ENCODE measurements at places on chromosomes 2 and 18. TPM values are rescaled to one million over a fixed set of nuclear protein-coding genes. Genes with fewer than 3 reads are reported as not detected.

TANC1 gene
- total RNA-seq, result 31.2 TPM

FBLN7 gene
- 5.8 TPM for total RNA-seq

TMEM200C gene
- 42.4 TPM for total RNA-seq

ABCG8 gene
- total RNA-seq, result not detected

EDAR gene
- total RNA-seq, result not detected

DNA sequence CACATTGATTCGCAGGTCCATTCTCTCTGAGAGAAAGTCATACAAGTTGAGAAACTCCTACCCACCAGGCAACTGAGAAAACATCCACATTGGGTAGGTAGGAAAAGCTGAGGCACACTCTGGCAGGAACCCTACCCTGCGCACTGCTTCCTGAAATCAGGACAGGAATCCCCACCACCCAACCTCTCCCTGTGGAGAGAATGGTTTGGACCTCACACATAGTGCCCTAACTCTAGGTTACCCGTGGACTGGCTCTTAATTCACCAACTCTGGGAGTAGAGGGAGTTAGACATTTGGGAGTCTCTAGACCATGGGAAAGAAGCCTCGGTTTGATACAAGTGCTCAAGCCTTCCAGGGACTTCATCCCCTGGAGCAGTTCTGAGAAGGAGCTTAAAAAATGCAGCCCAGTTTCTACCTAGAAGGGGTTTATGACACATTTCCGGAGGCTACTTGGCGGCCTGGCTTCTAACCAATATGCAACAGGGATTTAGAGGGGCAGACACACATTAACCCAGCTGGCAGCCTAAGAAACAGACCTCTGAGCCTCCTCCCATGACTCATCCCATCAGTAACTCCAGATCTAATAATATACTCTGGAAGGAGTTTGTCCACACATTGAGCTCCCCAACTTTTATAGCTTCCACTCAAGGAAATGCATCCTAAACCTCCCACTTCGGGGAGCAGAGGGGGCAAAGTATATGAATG is 136.7 kb downstream of the EML6 start:
- no peak overlapping the region for H3K4me3 ChIP-seq
- peaks cover 4% of the 10 kb centered on the region for H3K4me1 ChIP-seq
- no peaks in the 10 kb centered on the region for H3K27me3 ChIP-seq
- no peak for DNase-seq

- no peaks in the 10 kb centered on the region for H3K36me3 ChIP-seq
- no peak overlapping the region for H3K4me3 ChIP-seq
- DNase-seq, result no peak
- H3K27me3 ChIP-seq, result no peaks in the 10 kb centered on the region
Observed at GRCh38 chr2:43454791-43455190, 141.0 kb downstream of the THADA start.

DNA sequence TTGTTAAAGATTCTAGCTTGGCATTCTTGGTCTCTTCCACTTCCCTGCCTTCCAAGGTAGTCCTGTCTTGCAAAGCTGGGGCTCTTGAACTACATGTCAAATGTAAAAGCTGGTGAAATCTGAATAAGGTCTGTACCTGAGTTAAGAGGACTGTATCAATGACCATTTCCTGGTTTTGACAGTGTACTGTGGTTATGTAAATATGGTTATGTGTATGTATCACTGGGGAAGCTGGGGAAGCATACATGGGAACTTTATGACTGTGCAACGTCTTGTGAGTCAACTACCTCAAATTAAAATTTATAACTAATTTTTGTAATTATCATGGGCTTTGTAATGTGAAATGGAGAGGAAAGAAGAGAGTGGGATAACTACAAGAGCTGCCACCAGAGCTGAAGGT is 81.7 kb downstream of the COL4A4 start:
- no peak overlapping the region for H3K4me3 ChIP-seq
- H3K4me1 ChIP-seq, result no peaks in the 10 kb centered on the region
- H3K36me3 ChIP-seq, result no peaks in the 10 kb centered on the region

DNA sequence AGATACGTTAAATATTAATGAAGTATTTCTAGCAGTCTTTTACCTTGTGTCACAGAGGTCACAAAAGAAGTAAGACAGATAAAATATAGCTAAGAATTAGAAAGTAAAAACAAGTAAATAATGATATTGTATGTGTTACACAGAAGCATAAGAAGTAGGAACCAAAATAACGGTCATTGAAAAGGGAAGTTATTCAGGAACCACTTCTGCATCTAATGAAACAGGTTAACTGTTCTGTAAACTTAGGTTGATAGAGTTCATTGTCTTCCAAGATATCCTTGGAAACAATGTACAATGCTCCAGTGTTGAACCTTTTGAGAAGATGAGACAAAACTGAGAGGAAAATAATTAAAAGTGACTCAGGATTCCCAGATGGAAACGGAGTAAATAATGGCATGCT is 57.1 kb upstream of the CD302 start:
- H3K27ac ChIP-seq, result no peak overlapping the region
- H3K36me3 ChIP-seq, result no peaks in the 10 kb centered on the region
- DNase-seq, result no peak
- no peaks in the 10 kb centered on the region for H3K27me3 ChIP-seq

GRCh38 chr2:132977812-132978529 is 308.0 kb upstream of the LYPD1 start:
- no peaks in the 10 kb centered on the region for H3K36me3 ChIP-seq
- no peaks in the 10 kb centered on the region for H3K27me3 ChIP-seq

GRCh38 chr2:202847693-202848524 is 23.7 kb downstream of the ICA1L start:
- no peak for DNase-seq
- no peak overlapping the region for H3K4me3 ChIP-seq
- no peaks in the 10 kb centered on the region for H3K27me3 ChIP-seq
- no peaks in the 10 kb centered on the region for H3K4me1 ChIP-seq
- H3K36me3 ChIP-seq, result no peaks in the 10 kb centered on the region

DNA sequence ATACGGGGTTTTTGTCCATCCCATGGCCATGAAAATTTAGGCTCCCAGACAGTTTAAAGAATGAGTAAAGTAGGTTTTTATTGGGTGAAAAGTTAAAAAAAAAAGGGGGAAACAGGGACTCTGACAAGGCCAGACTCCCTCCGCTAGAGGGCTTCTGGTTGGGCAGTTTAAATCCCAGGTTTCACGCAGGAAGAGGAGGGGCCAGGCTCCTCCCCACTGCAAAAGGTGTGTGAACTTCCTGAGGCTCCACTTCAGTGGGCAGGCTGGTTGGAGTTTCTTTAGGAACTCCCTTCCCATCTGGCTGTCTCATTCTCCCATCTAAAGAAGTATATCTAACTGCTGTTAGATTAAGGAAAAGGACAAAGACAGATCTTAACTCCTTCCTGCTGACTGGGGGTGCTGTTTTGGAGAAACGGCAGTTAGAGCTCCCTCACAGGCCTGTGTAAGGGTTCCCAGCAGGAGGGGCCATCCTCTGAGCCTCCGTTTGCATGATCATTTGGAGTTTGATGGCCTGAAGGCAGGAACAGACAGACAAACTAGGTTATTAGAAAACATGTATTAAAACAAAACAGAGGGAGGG is 1160.7 kb downstream of the CNTNAP5 start:
- no peak overlapping the region for H3K4me3 ChIP-seq
- no peak for DNase-seq
- H3K27me3 ChIP-seq, result no peaks in the 10 kb centered on the region
- H3K27ac ChIP-seq, result no peak overlapping the region

GRCh38 chr18:77361382-77361781 is 111.7 kb downstream of the GALR1 start:
- DNase-seq, result no peak
- H3K36me3 ChIP-seq, result no peaks in the 10 kb centered on the region
- H3K27ac ChIP-seq, result no peak overlapping the region

DNA sequence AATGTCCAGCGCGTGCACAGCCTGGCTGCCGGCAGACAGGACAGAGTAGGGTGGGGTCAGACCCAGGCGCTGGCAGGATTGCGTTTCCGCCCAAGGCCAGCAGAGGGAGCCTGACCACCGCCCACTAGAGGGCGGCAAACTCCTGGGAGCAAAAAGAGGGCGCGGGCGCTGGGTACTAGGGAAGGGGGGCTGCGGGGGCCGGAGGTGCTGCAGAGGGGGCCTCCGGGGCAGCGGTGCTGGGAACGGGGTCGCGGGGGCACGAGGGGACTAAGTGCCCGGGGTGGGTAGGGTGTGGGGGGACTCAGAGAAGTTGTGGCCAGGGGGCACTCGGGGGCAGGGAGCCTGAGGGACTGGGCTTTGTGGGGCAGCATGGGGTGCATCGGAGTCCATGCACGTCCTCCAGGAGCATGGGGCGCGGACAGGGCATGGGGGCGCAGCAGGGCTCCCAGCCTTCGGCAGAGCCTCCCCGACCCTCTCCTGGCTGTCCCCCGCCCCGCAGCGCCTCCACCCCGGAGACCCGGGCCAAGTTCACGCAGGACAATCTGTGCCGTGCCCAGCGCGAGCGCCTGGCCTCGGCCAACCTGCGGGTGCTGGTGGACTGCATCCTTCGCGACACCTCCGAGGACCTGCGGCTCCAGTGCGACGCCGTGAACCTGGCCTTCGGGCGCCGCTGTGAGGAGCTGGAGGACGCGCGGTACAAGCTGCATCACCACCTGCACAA is 3.2 kb downstream of the TEKT4 start:
- H3K4me3 ChIP-seq, result no peak overlapping the region
- H3K27ac ChIP-seq, result no peak overlapping the region

- H3K27me3 ChIP-seq, result no peaks in the 10 kb centered on the region
- H3K36me3 ChIP-seq, result no peaks in the 10 kb centered on the region
- H3K4me1 ChIP-seq, result no peaks in the 10 kb centered on the region
- no peak for DNase-seq
- no peak overlapping the region for H3K4me3 ChIP-seq
- H3K27ac ChIP-seq, result no peak overlapping the region
Observed at GRCh38 chr2:158046121-158046880, 55.4 kb upstream of the UPP2 start.

GRCh38 chr2:15691586-15692310 is 100.1 kb downstream of the DDX1 start:
- H3K4me3 ChIP-seq, result no peak overlapping the region
- no peaks in the 10 kb centered on the region for H3K27me3 ChIP-seq
- H3K36me3 ChIP-seq, result no peaks in the 10 kb centered on the region
- no peaks in the 10 kb centered on the region for H3K4me1 ChIP-seq
- DNase-seq, result no peak

- H3K4me1 ChIP-seq, result no peaks in the 10 kb centered on the region
- no peaks in the 10 kb centered on the region for H3K27me3 ChIP-seq
- no peak overlapping the region for H3K27ac ChIP-seq
- no peak overlapping the region for H3K4me3 ChIP-seq
Observed at GRCh38 chr2:101133492-101134100, 17.6 kb downstream of the TBC1D8 start.

DNA sequence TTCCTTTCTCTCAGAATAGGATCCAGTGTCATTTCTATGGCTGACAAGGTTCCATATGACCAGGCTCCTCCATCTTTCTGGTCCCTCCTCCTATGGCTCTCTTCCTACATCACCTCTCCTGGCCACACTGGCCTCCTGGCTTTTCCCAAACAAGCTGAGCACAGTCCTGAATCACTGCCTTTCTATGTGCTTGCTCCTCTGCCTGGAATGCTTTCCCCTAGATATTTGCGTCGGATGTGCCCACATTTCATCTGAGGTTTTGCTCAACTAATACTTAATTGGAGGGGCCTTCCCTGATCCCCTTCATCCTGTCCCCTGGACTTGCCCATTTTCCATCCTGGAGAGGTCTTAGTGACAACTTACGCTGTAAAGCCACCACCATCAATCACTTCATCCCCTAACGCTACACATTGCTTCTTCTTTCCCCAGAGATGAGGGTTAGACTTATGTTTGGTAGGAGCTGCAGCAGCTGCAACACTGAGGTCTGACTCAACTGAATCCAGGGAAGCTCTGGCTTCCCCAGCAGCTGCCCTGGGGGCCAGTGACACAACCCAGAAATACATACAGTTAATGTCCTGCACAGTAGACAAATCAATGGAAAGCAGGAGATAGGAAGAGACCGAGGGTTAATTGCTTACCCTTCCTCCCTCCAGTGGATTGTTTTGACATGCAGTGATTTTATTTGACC is 42.9 kb downstream of the QPCT start:
- no peak for DNase-seq
- H3K4me3 ChIP-seq, result no peak overlapping the region
- H3K36me3 ChIP-seq, result no peaks in the 10 kb centered on the region
- H3K4me1 ChIP-seq, result peaks cover 13% of the 10 kb centered on the region
- H3K27ac ChIP-seq, result no peak overlapping the region

DNA sequence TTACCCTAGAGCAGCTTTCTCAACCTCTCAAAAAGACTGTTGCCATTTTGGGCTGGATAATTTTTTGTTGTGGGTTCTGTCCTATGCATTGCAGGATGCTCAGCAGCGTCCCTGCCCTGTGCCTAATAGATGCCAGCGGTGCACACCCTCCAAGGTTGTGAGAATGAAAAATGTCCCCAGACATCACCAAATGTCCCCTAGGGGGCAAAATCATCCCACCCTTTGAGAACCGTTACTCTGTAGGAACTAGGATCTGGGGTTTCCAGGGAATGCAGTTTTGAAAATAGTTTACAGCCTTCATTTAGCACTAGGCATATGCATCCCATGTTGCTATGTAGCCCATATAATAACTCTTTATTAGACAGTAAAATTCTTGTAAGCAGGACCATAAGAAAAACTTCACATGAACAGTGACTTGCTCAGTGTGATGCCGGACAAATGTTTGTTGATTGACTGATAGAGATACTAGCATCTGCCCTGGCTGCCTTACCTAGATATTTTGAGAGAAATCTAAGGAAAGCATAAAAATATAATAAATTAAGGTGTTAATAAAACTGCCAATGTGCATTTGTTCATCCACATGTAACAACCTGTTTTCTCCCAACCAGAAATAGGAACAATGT is 79.2 kb upstream of the EPC2 start:
- H3K36me3 ChIP-seq, result no peaks in the 10 kb centered on the region
- no peak overlapping the region for H3K4me3 ChIP-seq
- no peaks in the 10 kb centered on the region for H3K27me3 ChIP-seq
- no peaks in the 10 kb centered on the region for H3K4me1 ChIP-seq
- H3K27ac ChIP-seq, result no peak overlapping the region

DNA sequence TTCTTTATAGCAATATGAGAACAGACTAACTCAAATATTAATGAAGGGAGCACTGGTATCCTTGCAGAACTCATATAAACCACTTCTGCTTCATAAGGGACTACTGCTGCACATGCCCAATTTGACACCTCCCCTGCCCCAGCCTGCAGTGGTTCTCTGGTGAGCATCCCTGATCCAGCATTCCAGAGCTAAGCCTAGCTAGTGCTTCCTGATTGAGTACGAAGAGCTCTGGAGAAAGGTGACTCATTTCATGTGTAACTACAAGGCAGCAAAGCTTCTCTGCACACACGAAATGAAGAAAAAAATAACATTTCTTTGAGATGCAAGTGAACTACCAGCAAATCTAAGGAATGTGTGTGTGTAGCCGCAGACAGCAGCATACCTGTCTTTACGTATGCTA is 22.8 kb upstream of the ADNP2 start:
- H3K4me1 ChIP-seq, result no peaks in the 10 kb centered on the region
- no peak for DNase-seq
- H3K27ac ChIP-seq, result no peak overlapping the region
- H3K27me3 ChIP-seq, result no peaks in the 10 kb centered on the region

- H3K36me3 ChIP-seq, result no peaks in the 10 kb centered on the region
- H3K27me3 ChIP-seq, result no peaks in the 10 kb centered on the region
- no peak overlapping the region for H3K4me3 ChIP-seq
- no peak overlapping the region for H3K27ac ChIP-seq
- DNase-seq, result no peak
Observed at GRCh38 chr2:129711816-129712675, 267.4 kb upstream of the RAB6C start.

All from adrenal gland (tissue), 19 donors.